ENCODE measurements at places on chromosomes 1 and 21. TPM values are rescaled to one million over a fixed set of nuclear protein-coding genes. Genes with fewer than 3 reads are reported as not detected.

CRNN gene
- total RNA-seq = 7.9 TPM

LRRC38 gene
- 2.4 TPM for total RNA-seq

CLCNKA gene
- not detected for total RNA-seq

EVA1C gene
- total RNA-seq = 71.5 TPM

METTL18 gene
- 3.5 TPM for total RNA-seq

PRAMEF11 gene
- total RNA-seq = not detected

ATPAF1 gene
- total RNA-seq = 20.4 TPM

WDR47 gene
- total RNA-seq = 44.3 TPM

DDR2 gene
- total RNA-seq = 36.9 TPM

TACSTD2 gene
- 1,075 TPM for total RNA-seq

PDZK1IP1 gene
- 121 TPM for total RNA-seq

KRTAP12-2 gene
- not detected for total RNA-seq

C1orf115 gene
- total RNA-seq = 20.5 TPM

RPTN gene
- 19.1 TPM for total RNA-seq

TTLL7 gene
- 4.6 TPM for total RNA-seq
